ENCODE measurements at places on chromosomes 3 and 15.

DNA sequence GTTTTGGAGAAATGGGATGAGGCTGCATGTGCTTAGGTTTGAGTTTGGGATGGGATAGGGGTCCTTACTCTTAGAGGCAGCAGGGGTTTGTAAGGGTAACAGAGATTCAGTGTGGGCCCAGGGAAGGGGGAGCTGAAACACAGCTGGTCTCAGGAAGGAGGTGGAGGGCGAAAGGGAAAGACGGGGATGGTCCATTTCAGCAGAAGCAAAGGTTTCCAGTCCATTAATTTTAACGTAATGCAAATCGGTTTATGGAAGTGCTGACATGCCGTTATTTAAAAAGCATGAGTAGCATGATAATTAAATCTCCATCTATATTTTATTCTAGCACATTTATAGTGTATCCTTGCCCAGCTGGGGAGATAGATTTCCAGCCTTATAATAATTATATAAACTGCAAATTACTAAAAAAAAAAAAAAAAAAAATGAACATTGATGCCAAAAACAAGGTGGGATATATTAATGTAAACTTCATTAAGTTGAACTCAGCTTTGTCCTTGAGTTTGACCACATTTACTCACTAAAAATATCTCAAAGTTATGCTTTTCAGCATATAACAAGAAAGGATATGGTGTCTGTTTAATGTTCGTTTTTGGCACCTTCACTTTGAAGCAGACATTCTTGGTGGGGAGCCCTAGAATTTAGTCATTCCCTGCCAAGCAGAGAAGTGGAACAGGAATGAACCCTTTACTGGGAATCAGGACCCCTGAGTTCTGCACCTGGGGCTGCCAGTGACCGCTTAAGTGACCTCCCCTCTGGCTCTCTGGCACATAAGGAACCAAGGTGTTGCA is 234.7 kb downstream of the THSD4 start:
- DNase-seq = no peak

DNA sequence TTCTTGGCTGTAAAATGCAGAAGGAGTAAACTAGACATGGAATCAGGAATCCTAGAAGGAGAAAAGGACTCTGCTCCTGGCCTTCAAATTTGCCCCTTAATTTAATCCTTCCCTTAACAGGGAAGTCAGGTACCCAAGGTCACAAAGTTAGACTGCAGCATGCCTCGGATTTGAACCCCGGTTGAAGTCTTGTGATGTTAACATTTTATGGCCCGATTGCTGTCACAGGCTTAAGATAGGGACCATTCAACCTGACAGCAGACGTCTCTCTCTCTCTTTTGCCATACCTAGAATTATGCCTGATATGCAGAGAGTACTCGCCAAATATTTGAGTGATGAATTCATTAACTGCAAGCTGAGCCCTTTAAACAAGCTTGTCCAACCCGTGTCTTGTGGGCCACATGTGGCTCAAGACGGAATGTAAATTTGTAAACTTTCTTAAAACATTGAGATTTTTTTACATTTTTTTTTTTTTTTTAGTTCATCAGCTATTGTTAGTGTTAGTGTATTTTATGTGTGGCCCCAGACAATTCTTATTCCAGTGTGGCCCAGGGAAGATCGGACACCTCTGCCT is 217.2 kb downstream of the THSD4 start:
- no peak for DNase-seq

DNA sequence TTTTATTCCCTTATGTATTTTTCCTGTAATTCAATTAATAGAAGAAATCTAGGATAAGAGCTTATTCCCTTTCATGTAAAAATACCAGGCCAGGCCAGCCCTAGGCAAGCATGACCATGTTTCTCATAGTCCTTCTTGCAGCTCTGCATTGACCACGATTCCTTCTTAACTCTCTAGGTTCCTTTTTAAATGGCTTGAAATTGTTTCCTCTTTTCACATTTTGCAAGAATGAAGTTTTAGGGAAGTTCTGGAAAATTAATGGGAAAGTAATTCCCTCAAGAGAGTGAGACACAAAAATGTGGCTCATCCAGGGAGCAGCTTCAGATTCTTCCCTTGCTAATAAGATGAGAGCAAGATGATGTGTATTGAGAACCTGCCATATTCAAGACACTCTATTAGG is 116.5 kb upstream of the FGF7 start:
- no peak for DNase-seq

GRCh38 chr3:145519398-145520047 is 641.5 kb downstream of the PLOD2 start:
- no peak for DNase-seq

DNA sequence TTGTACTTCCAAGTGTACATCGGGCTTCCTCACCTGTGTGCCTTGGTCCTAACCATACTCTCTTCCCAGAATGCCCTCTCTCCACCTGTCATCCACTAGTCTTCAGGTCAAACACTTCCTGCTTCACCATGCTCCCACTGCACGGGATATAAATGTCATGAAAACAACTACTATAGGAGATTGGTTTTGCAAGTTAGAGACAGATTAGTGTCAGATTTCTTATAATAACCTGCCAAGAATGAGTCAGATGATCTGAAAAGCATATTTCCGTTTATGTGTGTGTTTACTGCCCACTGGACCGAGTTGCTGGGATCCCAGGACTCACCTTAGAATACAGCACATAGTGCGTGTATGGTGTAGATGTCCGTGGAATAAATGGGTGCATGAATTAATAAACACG is 21.4 kb downstream of the PLA1A start:
- DNase-seq = no peak

GRCh38 chr3:116190095-116190494 is 255.2 kb downstream of the LSAMP start:
- DNase-seq = no peak

DNA sequence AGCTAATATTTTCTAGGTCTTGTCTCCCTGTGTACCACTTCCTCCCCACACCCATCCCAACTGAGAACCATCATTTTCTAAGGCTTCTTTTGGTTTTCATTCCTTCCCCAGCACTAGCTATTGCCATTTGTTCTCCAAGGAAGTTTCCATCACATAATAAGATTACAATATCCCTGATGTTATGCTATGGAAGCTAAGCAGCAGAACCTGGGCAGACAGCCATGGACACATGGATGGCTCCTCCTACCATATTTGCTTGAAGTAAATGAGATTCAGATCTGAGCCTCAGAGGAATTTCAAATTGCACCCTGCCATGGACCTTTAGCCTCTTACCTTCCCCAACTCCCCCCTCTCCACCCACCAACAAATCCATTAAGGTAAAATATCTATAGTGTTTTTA is 31.5 kb downstream of the GASK1A start:
- DNase-seq = no peak

DNA sequence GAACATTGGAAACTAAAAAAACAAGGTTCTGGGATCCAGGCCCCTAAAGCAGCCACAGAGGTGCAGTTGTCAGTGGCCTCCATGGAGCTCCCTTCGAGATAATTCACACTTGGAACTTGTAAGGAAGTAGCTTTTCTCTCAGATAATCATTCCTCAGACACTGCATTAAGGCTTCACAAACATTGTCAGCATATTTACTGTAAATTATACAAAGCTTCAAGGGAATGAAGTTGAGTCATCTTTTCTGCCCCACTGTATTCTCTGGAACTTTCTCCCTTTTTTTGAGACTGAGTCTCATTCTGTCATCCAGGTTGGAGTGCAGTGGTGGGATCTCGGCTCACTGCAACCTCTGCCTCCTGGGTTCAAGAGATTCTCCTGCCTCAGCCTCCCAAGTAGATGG is 7.1 kb downstream of the BLOC1S6 start:
- DNase-seq = no peak

GRCh38 chr3:171351676-171352075 is 108.5 kb downstream of the TNIK start:
- DNase-seq = no peak

DNA sequence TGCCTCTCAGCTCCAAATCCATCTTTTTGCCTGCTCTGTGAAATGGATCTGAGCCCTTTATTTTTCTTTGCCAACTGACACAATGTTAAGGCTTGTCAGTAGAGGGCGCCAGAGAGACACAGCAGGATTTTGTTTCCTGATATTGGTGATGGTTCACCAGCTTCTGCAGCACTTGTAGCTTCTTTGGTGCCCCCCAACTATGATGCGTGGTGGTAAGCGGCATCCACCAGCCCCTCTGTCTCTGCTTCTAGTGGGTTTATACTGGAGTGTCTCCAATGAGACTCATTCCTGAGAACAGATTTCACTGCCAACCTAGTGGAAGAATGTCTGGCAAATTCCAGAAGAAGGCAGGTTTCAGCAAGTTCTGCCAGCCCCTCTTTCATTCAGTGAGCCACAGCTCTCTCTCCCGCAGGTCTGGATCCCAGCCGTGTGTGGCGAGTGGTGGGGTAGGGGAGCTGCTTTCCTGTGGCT is 471.9 kb upstream of the FRG2C start:
- DNase-seq = no peak

DNA sequence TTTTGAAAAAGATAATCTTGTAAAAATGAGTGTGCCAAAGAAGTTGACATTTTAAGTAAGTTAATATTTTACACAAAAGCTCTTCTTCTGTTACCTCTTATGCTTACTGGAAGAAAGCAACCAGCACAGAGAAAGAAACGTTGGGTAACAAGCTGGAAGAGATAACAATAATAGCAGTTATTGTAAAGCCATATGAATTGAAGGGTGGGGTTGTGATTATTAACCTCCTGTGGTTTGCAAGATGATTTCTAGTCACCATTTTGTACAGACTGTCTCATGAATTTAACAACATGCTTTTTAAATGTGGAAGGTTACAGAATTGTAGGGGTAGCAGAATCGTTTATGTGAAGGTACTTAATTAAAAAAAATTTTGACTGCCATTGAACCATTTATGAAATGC is 9.2 kb downstream of the RAP2B start:
- no peak for DNase-seq

- DNase-seq = no peak
Measured at GRCh38 chr15:42199126-42199525, 9.0 kb downstream of the VPS39 start.

DNA sequence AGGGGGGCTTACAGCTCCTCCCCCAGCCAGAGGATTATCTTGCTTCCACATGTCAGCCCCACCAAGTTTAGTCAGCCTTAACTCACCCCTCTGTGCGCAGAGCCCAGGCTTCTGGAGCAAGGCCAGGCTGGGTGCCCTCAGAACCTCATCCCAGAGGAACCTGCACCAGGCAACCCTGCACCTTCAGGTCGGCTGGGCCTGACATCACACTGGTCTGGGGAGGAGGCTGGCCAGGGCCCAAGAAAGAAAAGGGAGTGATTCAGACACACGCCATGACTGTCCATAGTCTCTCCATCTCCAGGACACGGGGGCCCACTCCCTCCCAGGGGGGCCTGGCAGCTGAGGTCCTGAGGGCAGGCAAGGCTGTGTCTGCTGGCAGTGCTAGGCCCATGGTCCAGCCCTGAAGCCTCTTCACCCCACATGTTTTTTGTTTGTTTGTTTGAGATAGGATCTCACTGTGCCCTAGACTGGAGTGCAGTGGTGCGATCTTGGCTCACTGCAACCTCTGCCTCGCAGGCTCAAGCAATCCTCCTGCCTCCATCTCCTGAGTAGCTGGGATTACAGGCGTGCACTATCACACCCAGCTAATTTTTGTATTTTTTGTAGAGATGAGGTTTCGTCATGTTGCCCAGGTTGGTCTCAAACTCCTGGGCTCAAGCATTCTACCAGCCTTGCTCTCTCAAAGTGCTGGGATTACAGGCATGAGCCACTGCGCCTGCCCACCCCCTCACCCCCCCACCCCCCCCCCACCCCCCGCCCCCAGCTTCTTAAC is 11.1 kb downstream of the TNK2 start:
- DNase-seq = no peak

GRCh38 chr15:28023422-28023821 is 75.7 kb downstream of the OCA2 start:
- DNase-seq = no peak

GRCh38 chr3:188169830-188170455 is 16.0 kb downstream of the LPP start:
- DNase-seq = no peak

- DNase-seq = no peak
Measured at GRCh38 chr3:154275965-154276364, 48.3 kb downstream of the DHX36 start.

DNA sequence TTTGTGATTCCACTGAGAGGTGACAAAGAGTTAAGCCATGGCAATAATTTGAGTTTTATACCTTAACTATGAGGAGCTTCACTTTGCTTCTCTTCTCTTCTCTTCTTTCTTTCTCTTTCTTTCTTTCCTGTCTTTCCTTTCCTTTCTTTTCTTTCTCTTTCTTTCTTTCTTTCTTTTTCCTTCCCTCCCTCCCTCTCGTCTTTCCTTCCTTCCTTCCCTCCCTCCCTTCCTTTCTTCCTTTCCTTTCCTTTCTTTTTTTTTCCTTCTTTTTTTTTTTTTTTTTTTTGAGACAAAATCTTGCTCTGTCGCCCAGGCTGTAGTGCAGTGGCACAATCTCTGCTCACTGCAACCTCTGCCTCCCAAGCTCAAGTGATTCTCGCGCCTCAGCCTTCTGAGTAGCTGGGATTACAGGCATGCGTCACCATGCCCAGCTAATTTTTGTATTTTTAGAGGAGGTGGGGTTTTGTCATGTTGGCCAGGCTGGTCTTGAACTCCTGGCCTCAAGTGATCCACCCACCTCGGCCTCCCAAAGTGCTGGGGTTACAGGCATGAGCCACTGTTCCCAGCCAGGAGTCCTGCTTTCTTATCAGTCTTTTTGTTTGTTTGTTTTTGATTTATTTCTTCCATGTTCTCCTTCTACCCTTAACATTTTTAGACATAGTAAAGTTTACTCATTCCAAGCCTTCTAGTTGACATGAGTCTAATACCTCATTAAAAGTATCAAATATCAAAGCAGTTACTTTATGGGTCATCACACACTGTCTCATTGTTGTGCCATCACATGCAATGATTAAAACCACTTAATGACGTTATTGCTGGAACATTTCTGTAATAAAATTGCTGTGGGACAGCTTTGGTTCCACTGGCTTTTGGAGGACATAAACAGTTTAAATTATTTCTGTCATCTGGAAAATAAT is 29.9 kb downstream of the SLC49A4 start:
- DNase-seq = no peak

GRCh38 chr3:62361261-62361660 is 12.1 kb downstream of the FEZF2 start:
- no peak for DNase-seq

DNA sequence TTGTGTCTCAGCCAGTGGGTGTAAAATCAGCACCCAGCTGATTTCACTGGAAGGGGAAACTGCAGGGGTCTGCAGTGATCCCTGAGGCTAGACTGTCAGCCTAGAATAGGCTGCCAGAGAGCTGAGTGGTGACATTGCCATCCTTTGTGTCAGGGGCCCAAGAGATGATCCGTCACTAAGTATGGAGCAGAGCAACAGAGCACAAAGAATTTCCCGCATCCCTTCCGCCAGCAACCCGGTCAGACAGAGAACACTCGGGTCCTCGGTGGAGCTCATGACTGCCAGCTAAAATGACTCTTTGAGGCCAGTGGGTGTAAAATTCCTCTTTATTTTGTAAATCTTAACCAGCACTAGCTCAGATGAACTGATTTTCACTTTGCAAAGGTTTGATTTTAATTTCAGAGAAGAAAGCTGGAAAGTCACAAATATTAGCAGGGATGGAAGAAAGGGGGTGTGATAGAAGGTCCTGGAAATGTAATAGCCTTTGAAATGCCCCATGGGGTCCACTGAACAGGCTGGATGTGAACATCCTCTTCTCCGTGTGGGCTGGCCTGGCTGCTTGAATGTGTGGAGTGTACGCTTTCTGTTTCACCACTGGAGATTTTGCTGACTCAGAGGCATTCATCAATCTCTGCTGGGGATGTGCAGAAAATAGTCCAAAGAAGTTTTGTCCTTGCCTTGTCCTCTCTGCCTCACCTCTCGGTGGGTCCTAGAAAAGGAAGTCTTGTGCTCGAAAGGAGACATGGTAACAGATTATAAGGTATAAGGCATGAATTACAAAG is 138.8 kb downstream of the SV2B start:
- no peak for DNase-seq

- DNase-seq = no peak
Measured at GRCh38 chr3:30847592-30847991, 46.9 kb downstream of the GADL1 start.

All from HL-60 (cell line).